ENCODE measurements at places on chromosomes 2 and 18. TPM values are rescaled to one million over a fixed set of nuclear protein-coding genes. Genes with fewer than 3 reads are reported as not detected.

SEMA4C gene
- total RNA-seq, result 16.0 TPM

GKN2 gene
- total RNA-seq, result not detected

EPB41L5 gene
- total RNA-seq, result 3.4 TPM

FBXO15 gene
- total RNA-seq, result 0.26 TPM

PTPRM gene
- total RNA-seq, result 100 TPM

CDCA7 gene
- total RNA-seq, result 0.56 TPM

TPO gene
- not detected for total RNA-seq

SCTR gene
- total RNA-seq, result not detected

HTR2B gene
- 269 TPM for total RNA-seq

YES1 gene
- 91.6 TPM for total RNA-seq
